B cell (primary cell): ENCODE measurements at places on chromosomes 3 and 15.

DNA sequence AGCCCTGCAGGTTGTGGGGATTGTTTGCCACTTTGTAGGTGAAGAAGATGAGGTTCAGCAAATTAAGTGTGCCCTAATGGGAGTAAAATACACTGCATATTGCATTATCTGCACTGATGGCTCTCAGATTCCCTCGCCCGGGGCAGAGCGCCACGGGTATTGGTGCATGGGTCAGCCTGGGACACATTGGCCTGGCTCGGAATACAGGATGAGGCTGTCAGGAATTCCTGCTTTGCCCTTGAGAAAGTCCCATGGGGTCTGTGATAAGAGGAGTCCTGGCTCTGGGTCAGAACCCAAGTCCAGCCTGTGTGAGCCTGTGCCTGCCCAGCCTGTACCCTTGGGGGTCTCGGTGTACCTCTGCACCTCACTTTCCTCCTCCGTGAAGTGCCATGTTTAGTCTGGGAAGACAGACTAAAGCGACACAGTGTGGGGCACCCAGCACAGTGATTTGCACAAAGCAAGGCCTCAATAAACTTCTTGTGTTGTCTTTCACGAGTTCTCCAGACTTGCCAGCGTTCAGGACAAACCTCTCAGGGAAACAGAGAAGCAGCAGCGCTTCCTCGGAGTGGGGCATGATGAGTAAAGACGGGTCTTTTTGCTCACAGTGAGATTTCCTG lies 107.6 kb downstream of the LRRK1 start:
- no peak for DNase-seq

DNA sequence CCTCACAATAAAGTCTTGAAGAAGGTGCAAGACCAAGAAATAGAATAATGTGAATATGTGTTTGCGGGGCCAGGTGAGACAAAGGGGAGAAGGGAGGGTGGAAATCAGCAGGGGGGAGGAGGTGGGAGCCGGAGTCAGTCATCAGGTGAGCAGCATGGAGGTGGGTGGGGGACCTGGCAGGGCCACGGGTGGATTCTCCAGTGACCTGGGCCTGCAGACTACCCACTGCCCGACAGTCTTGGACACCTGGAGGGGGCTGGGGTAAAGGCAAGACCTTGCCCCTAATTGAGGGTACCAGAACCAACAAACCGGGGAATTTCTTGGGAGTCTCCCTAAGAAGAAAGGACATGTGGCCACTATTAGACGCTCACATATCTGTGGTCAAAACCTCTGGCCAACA lies 95.8 kb downstream of the CHSY1 start:
- no peak for DNase-seq

- DNase-seq: peak; percentile 69
These were observed 132.6 kb upstream of the HES1 start for GRCh38 chr3:194003114-194004057.

DNA sequence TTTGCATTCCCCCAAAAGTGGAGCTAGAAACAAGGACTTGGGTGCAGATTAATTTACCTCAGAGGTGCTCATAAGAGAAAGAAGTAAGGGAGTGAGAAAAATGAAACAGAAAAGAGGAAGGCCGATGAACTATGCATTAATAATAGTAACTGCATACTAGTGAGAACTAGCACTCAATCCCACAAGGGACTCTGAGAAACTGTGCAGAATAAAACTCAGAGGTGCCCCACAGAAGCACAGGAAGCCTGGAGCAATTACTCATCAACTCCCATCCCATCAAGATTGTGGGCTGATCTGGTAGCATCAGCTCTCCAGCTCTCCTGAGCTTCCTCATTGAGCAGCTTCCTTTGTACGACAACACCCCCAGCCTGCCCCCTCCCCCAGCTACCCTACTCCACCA lies 50.8 kb downstream of the CLDN18 start:
- DNase-seq: no peak

DNA sequence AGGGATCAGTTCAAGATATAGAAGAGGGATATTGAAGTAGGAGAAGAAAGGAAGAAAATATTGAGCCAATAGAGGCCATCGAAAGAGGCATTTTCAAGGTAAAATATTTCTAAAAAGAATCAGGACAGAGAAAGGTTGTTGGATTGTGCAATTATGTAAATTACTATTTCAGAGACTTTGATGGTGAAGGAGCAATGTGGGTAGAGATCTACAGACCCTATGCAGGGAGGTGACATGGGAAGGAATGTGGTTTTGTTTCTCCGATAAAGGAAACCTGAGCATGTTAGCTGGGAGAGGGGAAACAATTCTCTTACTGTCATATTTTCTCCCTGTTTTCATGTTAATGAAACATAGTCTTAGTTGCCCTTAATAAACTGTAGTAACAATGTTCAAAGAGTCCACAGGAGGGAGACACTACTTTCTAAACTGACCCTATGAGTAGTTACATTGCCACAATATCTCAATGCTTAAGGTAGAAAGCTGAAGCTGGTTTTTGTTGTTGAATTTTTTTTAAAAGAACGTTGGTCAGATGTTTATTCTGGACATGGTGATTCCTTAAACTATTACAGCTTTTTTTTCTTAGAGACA lies 133.3 kb downstream of the GRM7 start:
- DNase-seq: no peak

DNA sequence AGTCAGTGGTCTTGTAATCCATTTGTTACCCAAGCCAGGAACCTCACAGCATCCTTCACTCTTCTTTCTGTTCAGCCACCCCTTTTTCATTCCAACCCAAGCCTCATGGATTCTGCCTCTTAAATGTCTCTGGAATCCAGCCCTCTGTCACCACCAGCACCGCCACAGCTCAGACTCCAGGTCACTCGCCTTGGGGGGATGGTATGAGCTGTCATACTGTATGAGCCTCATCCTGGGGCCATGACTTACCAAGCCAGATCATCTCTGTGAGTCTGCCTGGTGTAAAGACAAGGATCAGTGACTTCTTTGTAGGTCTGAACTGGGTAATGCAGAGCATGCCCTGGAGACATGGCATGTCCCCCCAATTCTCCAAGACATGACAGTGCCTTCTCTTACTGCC lies 79.6 kb downstream of the PGPEP1L start:
- no peak for DNase-seq

DNA sequence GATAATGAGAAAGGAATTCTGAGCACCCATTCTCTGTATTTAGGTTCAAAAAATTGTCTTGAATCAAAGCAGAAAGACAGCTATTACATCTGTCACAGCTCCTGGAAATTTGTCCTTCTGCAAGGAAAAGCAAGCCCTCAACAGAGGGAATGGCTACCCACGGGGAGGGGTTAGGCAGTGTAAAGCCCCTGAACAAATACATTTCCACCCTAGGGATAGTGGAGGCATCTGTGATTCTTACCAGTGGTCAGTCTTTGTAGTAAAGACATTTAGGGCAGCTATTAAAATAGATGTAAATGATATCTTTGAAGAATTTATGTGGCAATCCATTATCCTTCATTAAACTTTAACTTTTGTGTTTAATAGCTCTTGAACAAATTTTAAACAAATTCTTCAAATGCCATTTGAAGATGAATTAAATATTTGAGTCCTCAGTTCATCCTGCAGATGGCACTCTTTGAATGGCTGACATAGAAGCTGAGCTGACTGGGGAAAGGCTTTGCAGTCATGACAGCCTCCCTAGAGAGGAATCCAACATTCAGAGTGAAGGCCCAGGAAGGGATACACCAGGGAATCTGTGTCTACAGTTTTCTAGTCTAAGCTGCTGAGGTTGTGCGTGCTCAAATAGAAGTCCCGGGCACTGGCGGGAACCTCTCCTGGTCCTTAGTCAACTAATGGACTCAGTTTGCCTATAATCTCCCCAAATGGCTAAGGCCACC lies 359.7 kb upstream of the ROPN1 start:
- DNase-seq: no peak

DNA sequence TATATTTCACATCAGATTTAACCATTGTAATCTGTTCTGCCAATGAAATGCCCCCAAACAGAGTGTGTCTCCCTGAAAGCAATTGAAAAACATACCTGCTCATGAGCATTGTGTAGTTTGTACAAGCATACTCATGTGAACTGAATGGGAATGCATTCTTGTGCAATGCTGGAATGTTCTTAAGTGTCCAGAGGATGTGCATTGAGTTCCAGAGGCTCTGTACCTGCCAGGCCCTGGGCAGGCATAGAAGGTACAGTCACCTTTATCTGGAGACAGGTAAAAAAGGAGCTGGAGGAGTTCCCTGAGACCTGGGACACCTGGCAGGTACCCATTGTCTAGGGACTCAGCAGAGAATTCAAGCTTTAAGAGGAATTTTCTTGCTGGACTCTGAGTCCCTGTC lies 2.8 kb downstream of the MRAS start:
- DNase-seq: no peak

- no peak for DNase-seq
These were observed 273.3 kb upstream of the ICE2 start for GRCh38 chr15:60751985-60752952.

- DNase-seq: no peak
These were observed 49.9 kb downstream of the MME start for GRCh38 chr3:155130001-155130400.

DNA sequence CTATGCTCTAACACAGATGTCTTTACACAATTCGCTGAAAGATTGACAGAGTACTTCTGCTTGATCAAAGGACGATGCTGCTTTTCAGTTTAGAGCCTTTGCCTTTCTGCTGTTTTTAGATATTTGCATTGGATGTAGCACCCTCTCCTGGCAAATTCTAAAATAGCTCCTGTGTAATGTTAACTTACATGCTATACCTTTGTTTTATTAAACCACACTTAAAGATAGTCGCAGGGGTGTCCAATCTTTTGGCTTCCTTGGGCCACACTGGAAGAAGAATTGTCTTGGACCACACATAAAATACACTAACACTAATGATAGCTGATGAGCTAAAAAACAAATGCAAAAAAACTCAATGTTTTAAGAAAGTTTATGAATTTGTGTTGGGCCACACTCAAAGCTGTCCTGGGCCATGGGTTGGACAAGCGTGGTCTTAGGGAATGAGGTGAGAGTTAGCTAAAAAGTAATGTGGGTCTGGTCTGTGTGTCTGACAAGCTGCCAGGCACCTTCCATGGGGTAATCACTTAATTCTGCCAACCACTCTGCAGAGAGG lies 62.9 kb downstream of the ATG7 start:
- peak; percentile 69 for DNase-seq

- peak; percentile 71 for DNase-seq
These were observed 16.0 kb upstream of the EID1 start for GRCh38 chr15:48861813-48862431.

- no peak for DNase-seq
These were observed 4.3 kb downstream of the CADM2 start for GRCh38 chr3:84963137-84963536.

- DNase-seq: no peak
These were observed 20.3 kb upstream of the MAP3K13 start for GRCh38 chr3:185342459-185343174.

DNA sequence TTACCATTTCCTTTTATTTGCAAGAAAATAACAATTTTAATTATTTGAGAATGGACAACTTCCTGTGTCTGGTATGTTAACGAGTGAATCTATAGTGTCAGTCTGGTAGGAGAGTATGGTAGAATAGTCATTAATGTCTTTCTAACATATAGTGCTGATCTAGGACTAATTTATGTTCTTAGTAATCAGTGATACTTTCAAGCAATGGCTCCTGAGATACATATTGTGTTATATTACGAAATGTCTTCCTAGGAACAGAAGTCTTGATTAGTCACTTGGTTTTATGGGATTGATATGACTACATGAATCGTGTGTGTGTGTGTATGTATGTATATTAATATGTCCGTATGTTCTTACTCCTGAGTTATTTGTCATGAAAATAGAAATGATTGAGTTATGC lies 66.6 kb upstream of the PAQR5 start:
- DNase-seq: no peak

- no peak for DNase-seq
These were observed 147.7 kb downstream of the SMAD6 start for GRCh38 chr15:66849746-66850077.

DNA sequence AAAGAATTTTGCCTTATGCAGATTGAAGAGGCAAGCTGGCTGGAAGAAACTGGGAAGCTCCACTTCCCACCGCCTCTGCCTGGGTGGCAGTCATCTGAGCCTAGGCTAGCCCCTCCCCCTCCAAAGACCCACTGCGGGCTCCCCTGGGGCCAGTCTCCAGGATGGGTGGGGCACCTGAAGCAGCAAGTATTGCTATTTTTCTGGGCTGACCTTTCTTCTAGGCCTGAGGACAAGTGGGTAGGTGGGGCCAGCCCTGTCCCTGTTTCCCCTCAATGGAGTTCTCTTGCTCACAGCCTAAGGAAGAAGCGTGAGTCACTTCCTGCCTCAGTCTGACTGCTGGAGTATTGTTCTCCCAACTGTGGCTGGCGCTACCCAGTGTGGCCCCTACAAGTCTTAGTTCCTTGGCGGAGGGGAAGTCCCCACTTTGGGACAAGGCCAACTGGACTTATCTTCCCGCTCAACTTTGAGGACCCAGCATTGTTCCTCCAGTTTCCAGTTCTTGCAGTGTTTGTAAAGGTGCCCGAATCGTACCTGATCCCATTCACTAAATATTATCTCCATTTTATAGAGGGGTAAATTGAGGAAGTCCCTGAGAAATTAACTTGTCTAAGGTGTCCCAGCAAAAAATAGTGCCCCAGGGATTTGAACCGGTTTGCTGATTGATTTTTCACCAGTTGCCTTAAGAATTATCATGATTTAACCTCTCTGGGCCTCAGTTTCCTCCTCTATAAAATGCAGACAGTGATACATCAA lies 1.4 kb downstream of the FURIN start:
- DNase-seq: peak; percentile 50

GRCh38 chr3:93843981-93844380 lies 129.7 kb downstream of the PROS1 start:
- DNase-seq: no peak

DNA sequence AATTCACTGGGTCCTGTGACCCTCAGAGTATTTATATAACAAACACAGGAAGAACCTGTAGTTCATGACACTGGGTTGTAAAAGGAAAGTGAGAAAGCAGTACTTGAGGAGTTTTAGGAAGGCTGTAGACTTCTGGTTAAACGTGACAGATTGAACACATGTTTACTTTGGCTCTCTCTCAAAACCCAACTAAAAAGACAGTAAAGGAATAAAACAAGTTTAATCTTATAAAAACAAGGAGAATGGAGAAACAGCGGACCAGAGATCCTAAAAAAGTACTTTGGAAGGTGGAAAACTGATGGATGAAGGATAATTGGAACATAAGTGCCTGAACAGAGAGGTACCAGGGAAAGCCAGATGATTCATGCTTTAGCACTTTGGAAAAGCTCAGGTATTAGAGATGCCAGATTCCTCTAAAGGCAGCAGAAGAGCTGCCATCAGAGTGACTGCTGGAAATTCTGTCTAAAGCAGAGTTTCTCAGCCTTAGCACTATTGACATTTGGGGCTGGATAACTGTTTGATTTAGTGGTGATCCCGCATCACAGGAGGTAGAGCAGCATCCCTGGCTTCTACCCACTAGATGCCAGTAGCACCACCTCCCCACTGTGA lies 182.9 kb upstream of the RORA start:
- DNase-seq: no peak

- DNase-seq: no peak
These were observed 320.0 kb upstream of the PPP2R3A start for GRCh38 chr3:135645541-135645940.
